ENCODE measurements at places on chromosomes 11 and 22.

DNA sequence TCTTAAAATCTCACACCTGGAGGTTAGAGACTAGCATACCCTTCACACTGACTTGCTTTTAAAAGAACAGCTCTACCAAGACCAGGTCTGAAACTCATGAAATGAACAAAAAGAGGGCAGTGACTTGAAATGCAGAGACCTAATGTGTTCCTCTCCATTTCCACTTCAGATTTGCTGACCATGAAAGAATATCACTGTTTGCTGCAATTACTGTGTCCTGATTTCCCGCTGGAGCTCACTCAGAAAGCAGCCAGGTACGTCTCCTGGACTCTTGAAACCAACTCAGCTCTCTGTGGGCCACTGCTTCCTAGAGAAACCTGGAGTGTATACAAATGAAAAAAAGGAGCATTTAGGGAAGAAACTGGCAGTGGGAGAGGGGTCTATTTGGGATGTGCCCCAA is 39.2 kb downstream of the ARFGAP2 start:
- DNase-seq = no peak

DNA sequence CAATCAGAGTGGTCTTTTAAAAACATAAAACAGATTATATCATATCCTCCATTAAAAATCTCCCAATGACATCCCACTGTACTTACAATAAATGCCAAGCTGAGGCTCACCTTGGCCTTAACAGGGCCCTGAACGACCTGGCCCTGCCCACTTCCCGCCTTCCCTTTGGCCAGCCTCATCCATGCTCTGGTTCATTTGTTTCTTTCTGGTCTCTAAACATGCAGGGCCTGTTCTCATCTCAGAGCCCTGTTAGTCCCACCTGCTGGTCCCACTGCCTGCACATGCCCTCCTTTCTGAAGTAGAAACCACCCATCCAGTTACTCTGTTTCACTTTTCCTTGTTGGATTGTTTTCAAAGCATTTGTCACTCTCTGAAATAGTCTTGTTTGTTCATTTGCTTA is 227.4 kb downstream of the INSC start:
- no peak for DNase-seq

DNA sequence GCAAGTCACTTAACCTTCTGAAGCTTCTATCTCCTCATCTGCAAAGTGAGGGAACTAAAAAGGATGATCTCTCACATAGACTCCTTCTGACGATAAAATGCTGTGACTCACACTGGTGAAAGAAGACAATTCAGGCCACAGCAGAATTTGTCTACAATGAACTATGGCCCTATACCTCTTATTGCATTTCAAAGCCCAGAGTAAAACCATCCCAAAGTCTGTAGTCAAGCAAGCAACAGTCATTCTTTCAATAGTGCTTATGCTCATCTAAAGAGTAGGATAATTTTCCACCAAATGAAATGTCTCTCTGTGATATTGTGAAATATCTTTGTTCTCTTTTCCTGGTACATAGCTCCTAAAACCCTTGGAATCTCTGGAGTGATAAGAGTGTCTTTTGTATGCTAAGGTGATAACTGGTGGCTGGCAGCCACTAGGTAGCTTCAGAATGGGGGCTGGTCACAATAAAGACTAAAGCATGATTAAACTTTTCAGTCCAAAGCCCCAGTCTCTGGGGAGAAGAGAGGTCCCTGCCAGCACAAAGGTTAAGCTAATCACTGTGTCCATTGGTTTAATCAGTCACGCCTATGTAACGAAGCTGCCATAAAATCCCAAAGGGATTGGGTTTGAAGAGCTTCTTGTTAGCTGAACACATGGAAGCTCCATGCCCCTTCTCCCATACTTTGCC is 30.8 kb downstream of the SYTL2 start:
- DNase-seq = no peak

GRCh38 chr11:69823641-69824265 is 4.5 kb upstream of the FGF3 start:
- no peak for DNase-seq

DNA sequence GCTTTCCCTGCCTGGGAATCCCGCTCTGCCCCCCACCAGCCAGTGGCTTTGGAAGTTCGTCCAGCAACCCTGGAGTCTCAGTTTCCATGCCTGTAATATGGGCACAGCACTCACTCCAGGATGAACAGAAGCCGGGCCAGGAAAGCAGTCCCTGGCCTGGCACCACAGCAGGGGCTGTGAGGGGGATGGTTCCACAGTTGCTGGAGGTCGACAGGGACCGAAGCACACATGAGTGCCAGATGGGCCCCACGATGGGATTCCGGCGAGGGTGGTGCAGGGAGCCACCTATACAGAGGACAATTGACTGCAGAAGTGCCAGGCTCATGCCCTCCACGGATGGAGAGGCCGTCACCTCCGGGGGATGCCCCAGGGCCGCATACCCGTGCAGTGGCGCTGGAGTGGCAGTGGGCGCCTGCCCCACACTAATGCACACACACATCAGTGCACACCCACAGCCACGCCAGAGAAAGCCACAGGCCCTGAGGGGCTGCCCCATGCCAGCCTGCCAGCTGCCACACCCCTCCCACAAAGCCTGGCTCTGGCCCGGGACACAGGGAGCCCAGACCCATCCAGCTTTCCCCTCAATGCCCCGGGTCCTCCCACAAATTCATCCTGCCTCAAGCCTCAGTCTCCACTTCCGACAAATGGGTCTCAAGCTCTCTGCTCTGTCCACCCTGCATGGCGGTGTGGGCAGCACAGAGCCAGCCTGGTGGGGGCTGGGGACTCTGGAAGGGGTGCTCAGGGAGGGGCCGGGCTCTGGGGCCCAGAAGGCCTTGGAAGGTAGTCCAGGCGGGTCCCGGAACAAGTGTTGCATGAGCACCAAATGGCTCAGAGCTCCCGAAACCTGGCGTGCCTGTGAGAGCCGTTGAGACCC is 9.7 kb downstream of the ASCL2 start:
- DNase-seq = no peak

- no peak for DNase-seq
Observed at GRCh38 chr11:47296045-47296444, 26.1 kb downstream of the MADD start.

GRCh38 chr11:18314784-18315523 is 7.0 kb downstream of the HPS5 start:
- no peak for DNase-seq

DNA sequence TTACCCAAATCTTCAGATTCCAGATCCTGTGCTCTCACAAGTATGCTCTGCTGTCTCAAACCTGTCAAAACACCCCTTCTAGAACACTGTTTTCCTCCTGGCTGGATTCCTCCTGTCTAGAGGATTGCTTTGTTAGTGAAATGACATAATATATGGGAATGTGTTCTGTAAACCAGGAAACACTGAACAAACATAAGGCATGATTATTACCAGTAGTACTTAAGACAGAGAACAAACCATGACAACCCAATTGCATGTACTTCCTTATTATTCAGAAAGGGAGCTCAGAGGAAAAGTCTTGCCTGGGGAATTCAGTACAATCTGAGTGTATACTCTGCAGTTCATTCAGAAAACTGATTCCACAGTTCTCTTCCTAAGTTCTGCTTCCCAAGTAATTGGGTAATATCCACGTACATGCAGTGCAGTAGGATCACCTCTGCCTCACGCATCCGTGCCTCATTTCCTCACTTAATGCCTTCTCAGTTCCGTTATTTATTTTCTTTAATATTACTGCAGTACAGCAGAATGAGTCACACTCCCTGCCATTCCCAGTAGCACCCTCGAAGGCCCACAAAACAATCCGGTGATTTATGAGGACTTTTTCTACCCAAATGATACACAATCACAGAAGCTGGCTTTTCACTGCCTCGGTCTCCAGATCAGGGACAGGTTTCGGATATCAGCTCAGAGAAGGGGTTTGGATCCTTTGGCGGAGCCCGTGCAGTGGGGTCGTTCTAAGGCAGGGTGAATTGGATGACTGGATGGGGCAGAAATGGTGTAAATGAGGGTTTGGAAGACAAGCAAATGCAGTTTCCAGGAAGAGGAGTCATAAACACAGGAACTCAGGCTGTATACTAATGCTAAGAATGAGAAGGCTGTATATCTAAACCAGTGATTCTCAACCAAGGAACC is 896.9 kb downstream of the KCNA4 start:
- no peak for DNase-seq

GRCh38 chr11:81852896-81853295 is 880.8 kb downstream of the FAM181B start:
- no peak for DNase-seq

DNA sequence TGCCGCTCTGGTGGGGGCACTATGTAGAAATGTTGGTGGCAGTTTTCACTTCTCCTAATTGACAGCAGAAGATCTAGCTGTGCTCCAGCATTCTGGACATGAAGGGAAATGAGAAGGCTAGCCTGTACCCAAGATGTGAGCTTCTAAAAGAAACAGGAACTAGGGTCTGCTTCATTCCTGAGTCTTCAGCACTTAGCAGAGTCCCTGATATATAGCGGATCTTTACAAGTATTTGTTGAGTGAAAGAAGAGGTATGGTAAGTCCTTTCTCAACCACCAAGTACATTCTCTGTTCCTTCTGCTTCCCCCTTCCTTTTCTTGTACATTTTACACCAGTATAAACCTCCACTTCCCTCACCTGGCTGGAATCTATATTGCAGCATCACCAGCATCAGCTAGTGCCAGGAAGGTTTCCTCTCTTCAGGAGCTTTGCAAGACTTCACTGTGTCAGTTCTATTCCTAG is 408.3 kb upstream of the CADM1 start:
- DNase-seq = no peak

- no peak for DNase-seq
Observed at GRCh38 chr11:117691516-117691915, 105.5 kb downstream of the DSCAML1 start.

DNA sequence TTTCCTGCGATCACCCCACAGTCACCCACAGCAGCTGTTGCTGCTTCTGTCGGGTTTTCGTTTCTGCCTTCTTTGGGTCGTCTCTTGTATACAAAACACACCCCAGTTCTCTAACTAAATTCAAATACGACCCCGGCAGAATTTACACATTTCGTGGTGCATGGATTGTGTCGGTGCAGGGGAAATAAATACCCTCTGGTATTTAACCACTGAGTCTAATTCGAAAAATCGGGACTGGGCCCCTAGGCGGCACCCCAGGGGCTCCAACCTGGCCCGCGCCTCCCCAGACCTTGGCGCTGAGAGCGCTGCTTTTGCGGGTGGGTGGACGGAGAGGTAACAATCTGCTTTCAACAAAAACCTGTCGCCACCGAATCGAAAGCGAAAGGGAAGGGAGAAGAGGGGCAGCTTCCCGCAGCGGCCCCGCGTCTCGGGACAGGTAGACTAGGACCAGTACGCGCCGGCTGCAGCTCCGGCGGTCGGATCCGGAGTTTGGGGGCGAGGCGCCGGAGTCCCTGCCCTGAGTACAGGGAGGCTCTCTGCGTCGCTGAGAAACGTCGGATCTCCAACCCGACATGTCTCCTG is 4.4 kb downstream of the ALX4 start:
- no peak for DNase-seq

DNA sequence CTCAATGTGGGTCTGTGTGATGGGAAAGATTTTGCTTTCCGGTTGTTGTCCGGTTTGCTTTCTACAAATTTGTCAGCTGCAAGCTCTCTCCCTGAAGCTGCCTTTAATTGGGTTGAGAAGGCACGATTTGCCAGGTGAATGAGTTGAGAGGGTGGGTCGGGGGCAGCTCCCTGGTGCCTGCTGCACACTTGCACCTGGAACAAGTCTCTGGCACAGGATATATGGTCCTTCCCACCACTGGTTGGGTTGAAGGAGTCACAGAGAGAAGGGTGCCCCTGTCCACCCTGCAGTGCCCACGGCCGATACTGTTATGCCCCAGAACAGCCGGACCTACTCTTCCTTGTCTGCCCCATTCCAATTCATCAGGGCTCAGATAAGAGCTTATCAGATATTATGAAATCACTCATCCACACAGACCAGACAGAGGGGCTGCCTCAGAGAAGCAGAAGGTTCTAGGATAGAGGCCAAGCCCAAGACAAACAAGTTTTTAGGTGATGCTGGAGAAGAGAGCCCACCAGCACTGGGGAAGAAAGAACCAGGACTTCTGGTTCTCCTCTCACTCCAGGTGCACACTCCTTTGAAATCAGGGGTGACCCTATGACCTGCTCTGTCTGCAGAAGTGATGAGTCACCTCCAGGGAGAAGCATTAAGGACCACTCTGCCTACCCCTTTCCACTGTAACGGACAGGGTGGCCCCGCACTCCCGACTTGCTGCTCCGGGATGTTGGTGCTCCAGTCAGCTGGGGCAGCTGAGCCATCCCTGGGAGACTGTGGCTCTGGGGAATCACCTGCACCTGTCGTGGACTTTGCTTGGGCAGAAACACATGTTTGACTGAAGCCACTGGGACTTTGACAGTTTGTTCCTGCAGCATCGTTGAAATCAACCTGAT is 45.3 kb downstream of the RTL6 start:
- DNase-seq = no peak

DNA sequence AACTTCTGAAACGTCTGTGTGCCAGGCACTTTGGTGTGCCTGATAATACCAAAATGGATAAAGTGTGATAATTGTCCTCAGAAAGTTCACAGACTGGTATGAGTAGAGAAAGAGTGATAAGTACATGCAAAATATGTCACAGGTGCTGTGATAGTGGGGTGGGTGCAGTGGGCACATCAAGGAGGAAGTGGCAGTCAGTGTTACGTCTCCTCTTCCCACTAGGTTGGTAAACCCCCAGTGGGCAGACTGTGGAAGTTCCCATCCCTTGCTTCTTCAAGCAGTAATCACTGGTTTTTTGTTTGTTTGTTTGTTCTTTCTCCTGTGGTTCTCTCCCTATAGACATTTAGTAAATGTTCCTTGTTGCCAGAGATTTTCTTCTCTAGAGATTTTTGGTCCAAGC is 5.4 kb downstream of the RNF121 start:
- no peak for DNase-seq

- no peak for DNase-seq
Observed at GRCh38 chr11:33347490-33348125, 90.4 kb downstream of the HIPK3 start.

GRCh38 chr11:2954263-2954662 is 25.0 kb upstream of the PHLDA2 start:
- DNase-seq = no peak

DNA sequence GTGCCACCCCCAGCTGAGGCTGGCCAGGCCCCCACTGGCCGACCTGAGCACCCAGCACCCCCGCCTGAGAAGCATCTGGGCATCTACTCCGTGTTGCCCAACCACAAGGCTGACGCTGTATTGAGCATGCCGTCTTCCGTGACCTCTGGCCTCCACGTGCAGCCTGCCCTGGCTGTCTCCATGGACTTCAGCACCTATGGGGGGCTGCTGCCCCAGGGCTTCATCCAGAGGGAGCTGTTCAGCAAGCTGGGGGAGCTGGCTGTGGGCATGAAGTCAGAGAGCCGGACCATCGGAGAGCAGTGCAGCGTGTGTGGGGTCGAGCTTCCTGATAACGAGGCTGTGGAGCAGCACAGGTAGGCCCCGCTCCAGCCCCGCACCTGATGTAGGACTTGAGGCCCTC is 4.7 kb downstream of the ZBTB16 start:
- DNase-seq = no peak

Data from activated T-helper 1 cell treated with Interleukin-2 at 50 U/mL for 16 hours (primary cell).